Lower lobe of right lung (tissue), 2 donors: ENCODE measurements at places on chromosomes 4 and X. TPM values are rescaled to one million over a fixed set of nuclear protein-coding genes. Genes with fewer than 3 reads are reported as not detected.

Gene OCRL
- total RNA-seq, result 20.1 TPM

Gene ARSJ
- total RNA-seq, result 8.4 TPM

Gene RBMX2
- 17.9 TPM for total RNA-seq

Gene F11
- total RNA-seq, result 20.5 TPM

Gene GSPT2
- 7.7 TPM for total RNA-seq
